Activated T-helper 9 cell treated with anti-CD3 and anti-CD28 coated beads, Interleukin-2, amount 50 U/mL, for 16 hours (primary cell): ENCODE measurements at places on chromosomes 7 and 10.

DNA sequence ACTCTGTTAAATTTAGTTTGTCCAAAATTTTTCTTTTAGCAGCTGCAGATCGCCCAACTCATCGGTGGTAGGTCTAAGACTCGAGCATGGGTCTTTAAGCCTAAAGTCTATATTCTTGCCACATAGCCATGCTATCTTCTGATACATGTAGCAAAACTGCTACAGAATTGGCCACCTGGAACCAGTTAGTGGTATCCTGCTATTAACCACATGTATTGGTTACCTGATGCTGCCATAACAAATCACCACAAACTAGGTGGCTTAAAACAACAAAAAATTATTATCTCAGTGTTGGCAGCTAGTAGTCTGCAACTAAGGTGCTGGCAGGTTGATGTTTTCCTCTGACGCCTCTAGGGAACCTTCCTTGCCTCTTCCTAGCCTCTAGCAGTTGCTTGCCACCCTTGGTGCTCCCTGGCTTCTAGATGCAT, 96.7 kb upstream of the PIK3CG start:
- no peak for DNase-seq

DNA sequence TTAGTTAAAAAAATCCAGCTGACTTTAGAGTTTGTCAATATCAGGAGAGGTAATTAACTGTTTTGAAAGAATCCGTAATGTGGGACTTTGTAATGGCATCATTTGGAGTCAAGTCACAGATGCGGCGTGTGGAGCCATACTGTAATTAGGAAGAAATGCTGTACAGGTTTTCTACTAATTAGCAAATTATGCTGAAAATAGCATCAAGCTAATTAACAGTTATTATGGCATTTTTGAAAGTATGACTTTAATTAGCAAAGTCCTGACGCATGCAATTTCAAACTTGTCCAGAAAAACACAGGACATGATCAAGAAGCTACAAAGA, 68.3 kb downstream of the EBF3 start:
- DNase-seq, result no peak

DNA sequence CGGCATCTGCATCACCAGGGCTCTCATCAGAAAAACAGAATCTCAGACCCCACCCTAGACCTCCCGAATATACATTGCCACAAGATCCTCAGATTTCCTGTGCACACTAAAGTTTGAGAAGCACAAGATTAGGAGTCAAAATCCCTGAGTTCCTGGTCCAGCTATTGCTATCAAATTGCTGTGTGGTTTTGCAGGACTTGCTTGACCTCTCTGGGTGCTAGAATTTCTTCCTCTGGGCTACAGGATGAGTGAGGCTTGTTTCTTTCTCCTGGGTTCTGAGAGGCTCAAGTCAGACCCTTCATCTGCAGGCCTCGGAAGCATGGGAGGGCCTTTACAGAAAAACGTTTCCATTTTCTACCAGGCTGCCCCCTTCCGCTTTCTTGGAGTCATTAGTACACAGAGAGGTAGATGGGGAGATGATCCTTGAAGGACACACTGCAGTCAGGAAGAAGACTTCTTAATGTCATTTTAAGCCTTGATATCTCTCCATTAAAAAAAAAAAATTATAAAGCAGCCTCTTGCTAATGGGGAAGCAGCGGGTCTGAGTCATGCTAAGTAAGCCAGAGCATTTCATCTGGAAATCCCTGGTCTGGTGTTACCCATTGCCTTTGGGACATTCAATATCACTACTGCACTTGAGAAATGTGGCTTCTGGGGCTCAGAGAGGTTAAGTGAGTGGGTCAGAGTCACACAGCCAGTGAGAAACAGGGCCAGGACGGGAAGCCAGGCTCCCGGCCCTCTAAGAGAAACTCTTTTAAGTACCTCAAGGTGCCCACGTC, 173.5 kb downstream of the KCNMA1 start:
- no peak for DNase-seq

GRCh38 chr10:78579576-78579975, 489.2 kb upstream of the ZMIZ1 start:
- no peak for DNase-seq

DNA sequence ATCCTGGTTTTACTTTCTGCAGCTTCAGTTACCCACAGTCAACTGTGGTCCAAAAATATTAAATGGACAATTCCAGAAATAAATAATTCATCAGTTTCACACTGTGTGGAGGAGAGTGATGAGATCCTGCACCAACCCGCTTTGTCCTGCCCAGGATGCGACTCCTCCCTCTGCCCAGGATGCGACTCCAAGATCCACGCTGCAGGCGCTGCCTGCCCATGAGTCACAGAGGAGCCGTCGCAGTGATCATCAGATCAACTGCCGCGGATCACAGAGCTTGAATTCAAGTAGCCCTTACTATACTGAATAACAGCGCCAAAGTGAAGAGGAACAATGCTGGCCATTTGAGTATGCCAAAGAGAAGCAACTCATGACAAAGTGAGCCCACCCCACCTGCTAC, 61.5 kb downstream of the GRB10 start:
- DNase-seq, result no peak

DNA sequence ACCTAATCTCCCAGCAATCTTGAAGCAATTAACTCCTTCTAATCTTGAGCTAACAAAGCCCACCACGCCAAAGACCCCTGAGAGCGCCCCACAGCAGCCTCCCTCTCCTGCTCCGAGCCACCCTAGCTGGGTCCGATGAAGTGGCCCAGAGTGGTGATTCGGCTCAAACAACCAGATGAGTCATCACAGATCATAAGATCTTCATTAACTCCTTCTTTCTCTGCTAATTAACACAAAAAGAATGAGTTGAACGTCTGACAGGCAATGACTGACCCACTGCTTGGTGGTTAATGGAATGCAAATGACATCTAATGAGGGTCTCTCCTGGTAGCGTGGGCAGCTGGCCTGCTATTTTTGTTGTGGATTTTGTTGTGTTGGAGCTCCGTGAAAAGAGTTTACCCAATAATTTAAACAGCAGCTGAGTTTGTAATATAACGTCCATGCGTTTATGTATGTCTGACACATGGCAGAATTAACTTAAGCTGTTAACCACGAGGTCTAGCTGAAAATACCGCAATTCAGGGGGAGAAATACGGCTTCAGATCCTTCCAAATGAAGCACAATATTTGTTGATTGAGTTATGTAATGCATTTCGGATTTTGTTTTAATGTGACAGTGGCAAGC, 161.4 kb downstream of the RAB11FIP2 start:
- DNase-seq, result no peak

GRCh38 chr10:129725890-129726631, 238.0 kb downstream of the EBF3 start:
- no peak for DNase-seq

DNA sequence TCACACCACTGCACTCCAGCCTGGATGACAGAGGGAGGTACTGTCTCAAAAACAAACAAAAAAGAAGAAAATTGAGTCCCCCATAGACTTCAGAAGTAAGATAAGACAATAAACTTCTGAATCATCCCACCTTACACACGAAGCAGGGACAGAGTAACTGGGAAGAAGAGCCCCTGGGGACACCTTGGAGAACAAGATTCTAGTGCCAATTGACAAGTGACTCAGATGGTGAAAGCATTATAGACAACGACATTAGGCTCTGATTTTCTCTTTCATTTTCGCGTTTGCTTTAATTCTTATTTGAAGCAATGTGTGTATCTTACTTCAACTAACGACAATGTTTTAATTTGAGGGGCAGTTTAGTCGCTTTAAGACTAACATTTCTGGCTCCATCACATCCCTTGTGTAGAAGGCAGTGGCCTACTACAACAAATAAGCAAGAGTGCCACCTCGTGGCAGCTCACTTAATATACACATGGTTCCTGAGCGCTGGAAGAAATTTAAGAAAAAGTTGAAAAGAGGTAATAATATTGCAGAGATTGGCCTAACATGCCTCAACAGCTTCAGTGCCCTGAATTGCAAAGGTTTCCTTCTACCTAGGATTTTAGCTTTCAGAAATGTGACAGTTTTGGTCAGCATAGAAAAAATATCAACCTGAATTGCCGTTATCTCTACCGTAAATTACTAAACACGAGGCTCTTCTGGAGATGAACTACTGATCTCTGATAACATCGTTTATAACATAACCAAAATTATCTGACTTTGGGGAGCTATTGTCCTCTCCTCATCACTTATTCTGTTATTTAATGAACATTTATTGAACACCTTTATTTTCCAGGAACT, 36.7 kb downstream of the ASNS start:
- peak; percentile 27 for DNase-seq

- no peak for DNase-seq
Observed at GRCh38 chr7:97043281-97043680, 18.6 kb upstream of the DLX5 start.
